Hematopoietic multipotent progenitor cell treated with erythropoietin and hydrocortisone succinate and interleukin-3 and kit ligand, for 6 days (in vitro differentiated cells): ENCODE measurements at places on chromosomes 5 and 9.

DNA sequence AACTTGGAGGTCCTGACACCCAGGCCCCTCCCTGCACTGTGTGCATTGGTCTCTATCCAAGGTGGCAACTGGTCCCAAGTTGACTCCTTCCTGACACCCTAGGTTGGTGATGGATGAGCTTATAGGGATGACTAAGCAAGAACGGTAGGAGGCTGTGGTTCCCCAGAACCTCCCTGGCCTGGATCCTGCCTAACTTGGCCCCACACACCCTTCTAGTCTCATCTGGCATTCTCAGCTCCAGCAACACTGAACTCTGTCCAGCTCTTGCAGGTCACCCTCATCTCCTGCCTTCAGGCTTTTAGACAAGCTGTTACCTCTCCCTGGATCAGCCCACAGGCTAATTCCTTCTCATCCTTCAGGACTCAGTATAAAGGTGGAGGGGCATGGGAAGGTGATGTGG is 16.5 kb downstream of the AQP3 start:
- peak; percentile 19 for DNase-seq

- DNase-seq = no peak
These were observed 213.4 kb downstream of the LURAP1L start for GRCh38 chr9:12988258-12988657.

- no peak for DNase-seq
These were observed 2.3 kb downstream of the DNLZ start for GRCh38 chr9:136361047-136361753.

- no peak for DNase-seq
These were observed 247.4 kb downstream of the PRELID2 start for GRCh38 chr5:145587710-145588109.

GRCh38 chr9:4463824-4464223 is 26.4 kb upstream of the SLC1A1 start:
- no peak for DNase-seq

DNA sequence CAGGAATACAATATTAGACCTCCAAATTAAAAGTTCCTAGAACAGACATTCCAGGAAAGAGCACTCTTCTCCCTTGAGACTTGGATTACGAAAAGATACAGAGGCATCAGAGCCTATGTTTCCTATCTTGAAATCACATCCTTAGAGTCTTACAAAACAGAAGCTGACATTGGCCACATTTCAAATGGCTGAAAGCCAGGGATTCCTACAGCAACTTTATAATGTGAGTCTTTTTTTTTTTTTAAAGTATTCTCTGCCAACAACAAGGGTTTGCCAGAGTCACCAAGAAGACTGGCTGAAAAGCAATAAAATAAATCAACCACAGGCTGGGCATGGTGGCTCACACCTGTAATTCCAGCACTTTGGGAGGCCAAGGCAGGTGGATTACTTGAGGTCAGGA is 63.1 kb downstream of the TRPM6 start:
- peak; percentile 32 for DNase-seq

DNA sequence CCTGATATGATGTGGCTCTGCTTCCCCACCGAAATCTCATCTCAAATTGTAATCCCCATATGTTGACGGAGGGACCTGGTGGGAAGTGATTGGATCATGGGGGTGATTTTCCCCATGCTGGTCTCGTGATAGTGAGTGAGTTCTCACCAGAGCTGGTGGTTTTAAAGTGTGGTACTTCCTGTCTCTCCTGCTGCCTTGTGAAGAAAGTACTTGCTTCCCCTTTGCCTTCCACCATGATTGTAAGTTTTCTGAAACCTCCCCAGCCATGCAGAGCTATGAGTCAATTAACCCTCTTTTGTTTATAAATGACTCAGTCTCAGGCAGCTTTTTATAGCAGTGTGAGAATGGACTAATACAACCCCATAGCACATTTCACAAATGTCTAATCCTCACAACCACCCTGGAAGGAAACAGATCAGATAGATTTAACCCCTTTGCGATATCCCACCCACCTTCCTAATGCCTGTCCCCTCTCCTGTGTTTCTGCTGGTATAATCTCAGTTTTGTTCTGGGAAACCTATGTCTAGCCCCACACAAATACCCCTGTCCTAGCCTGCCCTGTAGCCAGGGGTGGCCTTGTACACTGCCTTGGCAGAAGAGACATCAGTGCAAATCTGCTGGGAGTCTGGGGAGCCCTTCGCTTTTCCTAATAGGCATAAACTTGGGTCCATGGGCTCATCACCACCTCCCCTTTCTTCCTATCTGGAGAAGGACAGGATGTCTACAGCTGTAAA is 157.0 kb upstream of the RAI14 start:
- DNase-seq = peak; percentile 11

GRCh38 chr9:100170085-100170484 is 71.0 kb downstream of the INVS start:
- no peak for DNase-seq

- DNase-seq = no peak
These were observed 194.3 kb downstream of the PALM2AKAP2 start for GRCh38 chr9:109974143-109974917.

DNA sequence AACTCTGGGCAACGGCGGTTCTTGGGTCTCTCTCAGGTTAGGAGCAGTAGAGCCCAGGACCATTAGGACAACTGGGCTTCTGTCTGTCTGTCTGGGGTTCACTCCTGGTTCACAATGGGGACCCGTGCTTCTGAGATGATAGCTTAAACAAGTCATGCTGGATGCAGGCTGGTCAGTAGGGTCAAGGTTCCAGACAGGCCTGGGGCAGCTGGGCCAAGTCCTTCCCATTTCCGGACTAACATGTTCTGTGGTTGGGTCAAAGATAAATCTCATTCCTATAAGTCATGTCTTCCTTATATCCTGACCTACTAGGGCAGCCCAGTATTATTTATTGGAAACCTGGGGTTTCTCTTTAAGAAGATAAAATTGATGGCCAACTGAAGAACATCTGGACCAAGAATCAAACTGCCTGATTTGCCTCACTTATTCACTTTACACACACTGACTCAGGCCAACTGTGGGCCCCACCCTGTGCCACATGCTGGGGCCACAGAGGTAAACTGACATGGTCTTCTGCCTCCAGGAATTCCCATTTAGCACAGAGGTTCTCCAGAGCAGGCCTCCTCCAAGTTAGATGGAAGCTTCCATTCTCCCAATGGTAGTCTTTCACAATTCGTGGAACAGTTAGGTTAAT is 8.3 kb downstream of the HDHD3 start:
- peak; percentile 72 for DNase-seq

- peak; percentile 39 for DNase-seq
These were observed 27.6 kb downstream of the ACTL7A start for GRCh38 chr9:108889649-108890067.
